ENCODE measurements at places on chromosomes 11 and 22.

DNA sequence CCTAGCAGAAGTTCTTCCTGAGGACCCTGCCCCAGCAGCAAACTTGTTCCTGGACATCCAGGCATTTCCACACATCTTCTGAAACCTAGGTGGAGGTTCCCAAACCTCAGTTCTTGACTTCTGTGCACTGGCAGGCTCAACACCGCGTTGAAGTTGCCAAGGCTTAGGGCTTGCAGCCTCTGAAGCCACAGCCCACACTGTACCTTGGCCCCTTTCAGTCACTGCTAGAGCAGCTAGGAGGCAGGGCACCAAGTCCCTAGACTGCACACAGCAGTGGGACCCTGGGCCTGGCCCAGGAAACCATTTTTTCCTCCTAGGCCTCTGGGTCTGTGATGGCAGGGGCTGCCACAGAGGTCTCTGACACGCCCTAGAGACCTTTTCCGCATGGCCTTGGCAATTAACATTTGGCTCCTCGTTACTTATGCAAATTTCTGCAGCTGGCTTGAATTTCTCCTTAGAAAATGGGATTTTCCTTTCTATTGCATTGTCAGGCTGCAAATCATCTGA lies 159.0 kb downstream of the SBF2 start:
- H3K4me3 ChIP-seq, result no peak overlapping the region
- no peaks in the 10 kb centered on the region for H3K27me3 ChIP-seq
- H3K36me3 ChIP-seq, result no peaks in the 10 kb centered on the region
- no peak overlapping the region for H3K27ac ChIP-seq

DNA sequence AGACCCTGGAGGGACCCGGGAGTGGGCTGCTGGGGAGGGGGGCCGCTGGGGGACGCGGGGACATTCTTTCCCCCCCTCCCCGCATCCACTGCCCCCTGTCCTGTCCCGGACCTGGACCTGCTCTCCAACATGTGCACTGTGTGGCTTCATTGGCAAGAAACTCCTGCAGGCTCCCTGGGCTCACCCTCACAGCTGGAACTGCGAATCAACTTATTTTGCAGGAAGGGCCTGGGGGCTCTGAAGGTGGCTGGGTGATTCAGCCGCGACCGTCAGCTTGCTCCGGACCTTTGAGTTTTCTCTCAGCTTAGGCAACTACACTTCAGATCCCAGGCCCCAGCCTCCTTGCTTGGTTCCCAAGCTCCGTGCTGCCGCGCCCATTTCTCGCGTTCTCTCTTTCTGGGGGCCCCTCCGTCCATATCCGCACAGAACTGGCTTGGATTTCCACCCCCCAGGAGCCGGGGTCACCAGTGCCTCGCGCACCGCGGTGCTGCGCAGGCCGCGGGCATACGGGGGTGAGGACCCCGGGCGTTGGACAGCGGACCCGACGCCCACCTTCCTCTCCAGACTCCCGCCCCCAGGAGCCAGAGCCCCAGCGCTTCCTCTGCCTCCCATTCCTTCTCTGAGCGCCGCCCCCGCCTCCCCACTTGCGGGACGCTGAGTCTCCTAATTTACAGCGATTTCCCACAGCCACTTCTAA lies 471 bp upstream of the AHNAK start:
- peak; percentile 92 for DNase-seq
- peak overlapping the region; percentile 99 for H3K4me3 ChIP-seq
- H3K27ac ChIP-seq, result peak overlapping the region; percentile 100
- no peaks in the 10 kb centered on the region for H3K36me3 ChIP-seq
- H3K27me3 ChIP-seq, result no peaks in the 10 kb centered on the region

DNA sequence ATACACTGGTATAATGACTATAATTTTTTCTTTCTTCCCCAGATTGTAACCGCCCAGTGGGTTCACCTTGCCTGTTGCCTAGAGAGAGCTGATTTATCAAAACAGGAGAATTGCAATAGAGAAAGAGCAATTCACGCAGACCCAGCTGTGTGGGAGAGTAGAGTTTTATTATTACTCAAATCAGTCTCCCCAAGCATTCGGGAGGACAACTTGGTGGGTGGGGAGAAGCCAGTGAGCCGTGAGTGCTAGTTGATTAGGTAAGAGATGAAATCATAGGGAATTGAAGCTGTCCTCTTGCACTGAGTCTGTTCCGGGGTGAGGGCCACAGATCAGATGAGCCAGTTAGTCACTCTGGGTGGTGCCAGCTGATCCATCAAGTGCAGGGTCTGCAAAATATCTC lies 73.2 kb downstream of the SLC35F2 start:
- DNase-seq, result no peak
- no peak overlapping the region for H3K4me3 ChIP-seq
- H3K4me1 ChIP-seq, result no peaks in the 10 kb centered on the region
- no peaks in the 10 kb centered on the region for H3K27me3 ChIP-seq
- no peaks in the 10 kb centered on the region for H3K36me3 ChIP-seq
- H3K27ac ChIP-seq, result no peak overlapping the region

DNA sequence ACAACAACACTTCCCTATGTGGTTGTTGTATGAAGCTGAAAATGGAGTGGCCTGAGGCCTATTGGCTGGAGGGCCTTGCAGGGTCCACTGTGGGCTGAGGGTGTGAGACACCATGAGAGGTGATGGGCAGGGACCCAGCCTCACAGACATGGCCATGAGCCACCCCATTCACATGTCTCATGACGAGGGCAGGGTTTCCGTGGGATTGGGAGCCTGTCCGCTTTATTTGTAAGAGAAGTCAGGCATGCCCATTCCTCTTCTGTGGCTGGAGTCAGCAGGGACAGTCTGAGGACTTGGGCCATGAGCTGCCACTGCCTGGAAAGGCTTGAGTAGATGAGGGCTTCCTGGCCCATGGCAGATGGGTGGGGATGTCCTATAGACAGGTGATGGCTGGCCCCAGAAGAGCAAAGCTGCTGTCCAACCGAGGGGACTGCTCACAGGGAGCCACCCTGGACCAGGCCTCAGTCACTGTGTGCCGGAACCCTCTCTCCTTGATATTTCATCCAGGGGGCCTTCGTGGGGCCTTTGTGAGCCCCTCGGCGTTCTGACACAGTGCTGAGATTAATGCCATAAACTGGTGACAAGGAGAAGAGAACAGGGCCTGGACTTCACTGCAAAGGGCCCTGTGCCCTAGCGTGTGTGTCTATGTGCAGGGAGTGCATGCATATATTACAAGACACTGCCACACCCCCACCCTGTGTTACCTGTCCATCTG lies 971.9 kb downstream of the BRD1 start:
- H3K4me3 ChIP-seq, result no peak overlapping the region
- no peaks in the 10 kb centered on the region for H3K4me1 ChIP-seq
- no peak overlapping the region for H3K27ac ChIP-seq

DNA sequence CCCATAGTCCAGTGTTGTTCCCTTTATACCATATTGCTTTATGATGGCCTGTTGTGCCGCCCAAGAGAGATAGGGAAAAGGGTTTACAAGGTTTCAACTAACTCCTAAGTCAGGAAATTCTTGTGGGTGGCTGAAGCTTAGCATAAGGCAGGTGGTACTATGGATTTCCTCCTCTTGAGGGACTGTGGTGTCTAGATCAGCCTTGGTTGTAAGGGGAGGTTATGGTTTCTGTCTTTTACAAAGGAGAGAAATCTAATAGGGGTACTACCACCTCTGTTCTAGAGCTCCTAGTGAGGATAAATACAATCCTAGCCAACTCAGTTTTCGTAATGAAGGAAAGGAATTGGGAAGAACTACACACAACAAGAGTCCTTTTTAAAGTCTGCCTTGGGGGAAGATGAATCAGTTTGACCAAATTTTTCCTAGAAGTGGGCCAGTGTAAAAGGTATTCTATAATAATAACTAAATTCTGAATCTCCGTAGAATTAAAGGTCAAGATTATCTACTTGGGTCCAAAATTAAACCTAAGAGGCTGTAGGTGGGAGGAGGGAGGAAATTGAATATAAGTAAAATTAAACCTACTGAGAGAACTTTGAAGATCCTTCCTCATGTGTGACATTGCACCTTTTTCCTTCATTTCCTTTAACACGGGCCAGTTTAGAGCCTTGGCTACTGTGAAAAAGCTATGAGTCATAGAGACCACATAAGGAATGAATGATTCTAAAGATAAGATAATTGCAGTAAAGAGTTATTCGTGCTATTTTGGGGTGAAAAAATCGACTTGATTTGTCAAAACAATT lies 17.2 kb downstream of the DLAT start:
- H3K36me3 ChIP-seq, result peaks cover 45% of the 10 kb centered on the region
- DNase-seq, result no peak
- H3K4me3 ChIP-seq, result no peak overlapping the region
